ENCODE measurements at places on chromosomes 7 and 10.

DNA sequence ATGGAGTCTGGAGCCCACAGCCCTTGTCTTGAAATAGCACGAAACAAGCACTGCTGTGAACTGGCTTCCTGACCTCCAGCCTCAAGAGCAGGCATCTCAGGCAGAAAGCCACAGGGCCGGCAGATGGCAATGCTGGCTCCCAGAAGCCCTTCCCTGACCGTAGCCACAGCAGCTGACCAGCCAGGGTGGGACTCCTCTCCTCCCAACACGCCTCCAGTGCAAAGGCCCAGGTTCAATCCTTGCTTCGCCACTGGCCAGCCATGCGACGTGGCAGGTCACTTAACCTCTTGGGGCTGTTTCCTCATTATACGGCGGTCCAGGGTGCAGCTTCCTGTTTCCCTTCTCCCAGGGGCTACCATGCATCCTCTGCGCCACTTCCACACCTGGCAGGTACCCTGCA is 12.8 kb downstream of the PRKAG2 start:
- no peak for DNase-seq

DNA sequence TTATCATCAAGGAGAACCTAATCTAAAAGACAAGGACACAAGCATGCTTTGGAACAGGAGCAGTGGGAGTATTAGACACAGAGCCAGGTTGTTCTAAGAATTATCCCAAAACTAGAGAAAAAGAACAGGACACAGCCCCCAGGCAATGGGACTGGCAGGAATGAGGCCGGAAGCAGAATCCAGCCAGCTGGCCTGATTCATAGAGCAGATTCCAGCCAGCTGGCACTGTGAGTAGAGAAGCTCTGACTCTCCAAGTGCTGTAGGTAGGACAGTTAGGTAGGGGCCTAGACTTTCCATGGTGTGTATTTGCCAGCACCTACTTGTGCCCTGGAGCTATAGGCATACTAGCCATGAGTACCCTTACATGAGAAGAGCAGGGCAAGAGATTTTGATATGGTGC is 13.3 kb upstream of the RAB18 start:
- DNase-seq = no peak

DNA sequence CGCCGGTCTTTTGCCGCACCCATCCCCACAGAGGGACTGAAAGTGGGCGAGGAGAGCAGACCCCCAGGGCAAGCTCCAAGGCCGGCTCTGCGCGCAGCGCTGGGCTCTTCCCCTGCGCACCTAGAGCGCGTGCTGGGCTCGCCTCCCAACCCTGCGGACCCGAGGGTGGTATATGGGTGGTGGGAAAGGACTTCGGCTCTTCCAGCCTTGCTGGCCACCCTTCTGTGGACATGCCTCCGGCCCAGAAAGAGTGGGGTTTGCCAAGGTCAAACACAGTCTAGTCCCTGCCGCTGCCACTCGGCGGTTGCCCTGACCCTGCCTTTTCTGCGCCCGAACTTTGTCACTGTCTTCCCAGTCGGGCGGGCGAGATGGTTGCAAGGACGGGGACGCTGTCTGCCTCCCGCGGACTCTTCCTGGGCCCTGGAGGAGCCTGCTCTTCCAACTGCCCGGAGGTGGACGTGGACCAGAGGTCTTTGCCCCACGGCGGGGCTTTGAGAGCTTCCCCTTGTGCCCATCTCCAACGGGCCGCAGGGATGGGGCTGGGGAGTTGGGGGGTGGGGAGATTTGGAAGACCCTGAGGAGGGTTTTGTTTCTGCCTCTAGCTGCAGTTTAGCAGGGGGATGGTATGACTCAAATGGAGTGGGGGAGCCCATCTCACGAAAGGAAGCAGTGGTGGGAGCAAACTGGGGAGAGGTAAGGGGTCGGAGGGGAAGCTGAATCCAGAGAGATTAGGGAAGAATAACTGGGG is 1.5 kb downstream of the ADCY1 start:
- no peak for DNase-seq

- peak; percentile 80 for DNase-seq
These were observed 3.2 kb upstream of the MRPS24 start for GRCh38 chr7:43872406-43873110.

GRCh38 chr10:119724593-119725516 is 995 bp upstream of the INPP5F start:
- DNase-seq = peak; percentile 19

- peak; percentile 47 for DNase-seq
These were observed 1189.5 kb downstream of the GATA3 start for GRCh38 chr10:9243941-9244411.
